Inflammatory macrophage treated with lipopolysaccharide for 1 hour (primary cell): ENCODE measurements at places on chromosomes 2 and 18.

DNA sequence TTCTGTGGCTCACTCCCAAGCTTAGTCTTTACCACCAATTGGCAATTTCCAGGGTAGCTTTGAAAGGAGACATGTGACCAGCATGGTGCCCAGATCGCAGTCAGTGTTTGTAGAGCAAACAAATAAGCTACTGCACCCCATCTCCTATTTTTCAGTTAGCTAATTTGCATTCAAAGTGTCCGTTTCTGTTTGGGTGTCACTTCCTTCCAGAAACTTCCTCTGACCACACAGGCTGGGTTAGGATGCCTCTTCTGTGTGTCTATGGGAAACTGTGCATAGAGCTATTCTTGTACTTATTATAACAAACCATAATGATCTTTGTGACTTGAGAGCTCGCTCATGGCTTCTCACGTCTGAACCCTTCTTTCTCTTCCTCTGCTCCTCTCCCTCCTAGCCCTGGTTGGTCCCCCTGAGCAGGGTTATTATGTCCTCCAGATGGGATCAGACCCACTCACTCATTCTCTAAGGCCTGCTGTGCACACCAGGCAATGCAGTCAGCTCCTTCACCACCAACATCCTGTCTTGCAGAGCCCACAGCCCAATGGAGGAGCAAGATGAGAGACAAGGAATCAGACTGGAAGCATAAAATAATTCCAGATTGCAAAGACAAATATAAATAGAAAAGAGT, 101.2 kb upstream of the ALK start:
- DNase-seq, result no peak

- DNase-seq, result no peak
These were observed 3.2 kb downstream of the INO80C start for GRCh38 chr18:35494251-35495220.

- no peak for DNase-seq
These were observed 123.2 kb upstream of the CDCA7 start for GRCh38 chr2:173231465-173231864.

DNA sequence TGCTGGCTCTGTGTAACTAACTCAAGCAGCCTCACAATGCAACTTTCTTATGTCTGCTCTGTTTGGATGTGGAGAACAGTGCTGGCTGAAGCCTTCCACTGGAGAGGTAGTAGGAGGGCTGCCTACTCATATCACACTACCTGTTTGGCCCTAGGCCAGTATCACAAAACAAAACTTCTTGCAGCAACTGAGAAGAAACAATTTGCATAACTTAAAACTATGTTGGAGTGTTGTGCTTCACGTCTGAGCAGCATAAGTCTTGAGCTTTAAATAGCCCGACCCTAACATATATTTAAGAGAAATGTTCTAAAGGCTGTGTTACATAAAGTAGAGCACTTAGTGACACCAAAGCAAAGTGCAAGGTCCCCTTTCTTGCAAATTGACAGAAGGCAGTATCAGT, 204.9 kb upstream of the ACVR2A start:
- no peak for DNase-seq

GRCh38 chr18:24659827-24660720, 199.6 kb downstream of the HRH4 start:
- peak; percentile 7 for DNase-seq
